ENCODE measurements at places on chromosomes 7 and 10.

DNA sequence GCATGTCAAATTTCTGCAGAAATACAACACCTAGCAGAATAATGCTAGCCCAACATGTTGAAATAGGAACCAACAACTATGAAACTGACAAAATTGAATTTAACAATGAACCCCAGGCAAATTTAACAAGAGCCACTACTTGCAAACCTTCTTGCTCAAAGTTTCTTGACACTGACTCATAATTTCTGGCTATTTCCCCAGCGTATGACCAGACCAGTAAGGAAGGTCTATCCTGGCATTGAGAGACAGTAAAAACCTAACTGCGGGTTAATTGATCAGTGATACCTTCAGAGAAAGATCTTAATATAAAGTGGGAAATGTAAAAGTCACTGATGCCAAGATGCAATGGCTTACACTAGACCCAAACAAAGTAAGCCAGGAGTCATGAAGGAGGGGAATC lies 510.1 kb downstream of the ARL4A start:
- ATAC-seq, result no peak

- no peak for ATAC-seq
Measured at GRCh38 chr7:1535701-1536454, 5.4 kb downstream of the MAFK start.

GRCh38 chr10:110723224-110723891 lies 79.2 kb downstream of the RBM20 start:
- no peak for ATAC-seq

DNA sequence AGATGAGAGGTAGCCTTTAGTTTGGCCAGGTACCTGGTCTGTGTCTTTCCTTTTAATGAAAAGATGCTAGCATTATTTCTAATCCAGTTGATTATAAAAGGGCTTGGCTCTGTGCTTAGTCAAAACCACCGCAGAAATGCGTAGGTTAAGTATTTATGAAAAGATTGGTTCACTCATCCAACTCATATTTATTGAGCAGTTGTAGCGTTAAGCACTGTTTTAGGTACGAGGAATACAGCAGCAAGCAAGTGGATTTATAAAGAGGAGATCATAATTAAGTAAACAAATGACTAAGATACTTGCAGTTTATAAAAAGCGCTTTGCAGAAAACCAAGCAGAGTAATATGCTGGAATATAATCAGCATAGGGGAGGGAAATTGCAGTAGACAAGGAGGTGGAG lies 129.8 kb downstream of the PPP1R17 start:
- ATAC-seq, result no peak

- no peak for ATAC-seq
Measured at GRCh38 chr10:66698069-66698468, 227.8 kb upstream of the LRRTM3 start.

DNA sequence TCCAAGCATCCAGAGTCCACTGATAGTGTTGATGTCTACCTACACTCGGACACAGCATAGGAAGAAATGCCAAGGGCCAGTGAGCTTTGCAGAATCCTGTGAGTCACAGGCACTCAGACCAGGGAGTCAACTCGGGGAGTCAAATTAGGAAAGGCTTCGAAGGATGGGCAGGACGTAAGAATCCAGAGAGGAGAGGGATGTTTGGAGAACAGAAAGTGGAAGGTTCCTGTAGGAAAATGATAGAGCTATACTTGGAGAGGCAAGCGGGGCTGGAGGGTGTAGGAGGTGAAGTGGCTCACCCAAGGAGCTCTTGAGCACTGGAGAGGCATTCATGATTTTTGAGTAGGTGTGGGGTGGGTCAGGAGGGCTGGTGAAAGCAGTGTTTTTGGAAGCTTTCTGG lies 3.0 kb downstream of the ZYX start:
- ATAC-seq, result no peak

- no peak for ATAC-seq
Measured at GRCh38 chr7:155222061-155222460, 75.6 kb upstream of the INSIG1 start.

DNA sequence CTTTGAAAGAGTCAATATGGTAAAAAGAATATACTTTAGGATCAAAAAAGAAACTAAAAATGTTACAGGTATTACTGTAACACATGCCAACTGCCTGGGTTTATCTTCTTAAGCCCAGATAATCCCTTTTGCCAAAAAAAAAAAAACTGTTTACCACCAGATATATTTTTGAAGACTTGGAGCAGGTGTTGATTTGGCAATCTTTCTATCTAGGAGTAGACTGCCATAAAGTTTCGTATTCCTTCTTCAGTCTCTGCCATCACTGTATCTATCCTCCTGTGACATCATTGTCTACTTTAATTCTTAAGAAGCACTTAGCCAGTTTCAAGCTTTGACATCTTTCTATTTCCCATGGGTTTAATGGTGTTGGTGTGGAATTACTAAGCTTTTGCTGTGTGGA lies 161.0 kb downstream of the ST7 start:
- ATAC-seq, result no peak

DNA sequence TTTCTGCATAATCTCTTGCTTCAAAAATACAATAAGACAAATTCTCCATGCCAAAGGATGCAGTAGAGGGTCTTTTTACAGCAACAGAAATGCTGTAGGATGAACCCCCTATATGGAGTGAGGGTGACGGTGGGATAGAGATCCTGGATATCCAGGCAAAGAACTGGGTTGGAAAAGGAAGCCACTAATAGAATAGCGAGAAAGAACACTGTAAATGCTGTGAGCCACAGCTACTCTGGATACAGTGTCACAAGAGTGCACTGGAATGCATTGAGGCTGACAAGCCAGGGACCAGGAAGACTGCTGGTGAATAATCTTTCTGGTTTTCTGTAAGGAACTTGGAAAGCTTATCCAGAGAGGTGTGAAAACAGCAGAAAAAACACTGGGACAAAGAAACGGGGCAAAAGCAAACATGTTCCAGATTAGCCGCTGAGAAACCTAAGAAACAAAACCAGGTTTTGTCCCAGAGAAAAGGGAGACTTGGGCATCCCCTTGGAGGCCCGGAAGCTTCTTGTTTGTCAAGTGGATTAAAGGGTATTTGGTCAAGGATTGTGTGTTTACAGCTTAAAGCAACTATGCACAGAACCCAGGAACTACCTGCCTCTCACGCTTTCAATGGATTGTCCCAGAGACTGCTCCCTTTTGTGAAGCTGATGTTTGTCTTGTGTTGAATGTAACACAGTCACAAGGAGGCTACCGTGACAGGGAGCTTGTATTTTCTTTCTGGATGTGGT lies 6.2 kb upstream of the MSMB start:
- ATAC-seq, result peak; percentile 32

DNA sequence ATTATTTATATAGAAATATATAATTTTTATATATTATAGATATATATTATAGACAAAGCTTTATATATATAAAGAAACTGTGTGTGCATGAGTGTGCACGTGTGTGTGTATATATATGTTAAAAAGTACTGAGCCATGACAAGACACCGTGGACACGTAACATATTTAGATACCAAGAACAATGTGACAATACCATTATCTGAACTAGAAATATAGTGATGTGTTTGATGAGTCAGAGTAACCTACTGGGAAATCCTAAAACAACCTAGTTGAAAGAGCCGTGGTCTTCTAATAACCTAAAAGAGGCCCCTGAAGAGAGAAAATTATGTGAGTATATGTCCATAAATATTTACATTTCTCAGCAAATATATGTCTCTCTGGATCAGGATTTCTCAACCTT lies 50.7 kb upstream of the ITGB8 start:
- ATAC-seq, result no peak

DNA sequence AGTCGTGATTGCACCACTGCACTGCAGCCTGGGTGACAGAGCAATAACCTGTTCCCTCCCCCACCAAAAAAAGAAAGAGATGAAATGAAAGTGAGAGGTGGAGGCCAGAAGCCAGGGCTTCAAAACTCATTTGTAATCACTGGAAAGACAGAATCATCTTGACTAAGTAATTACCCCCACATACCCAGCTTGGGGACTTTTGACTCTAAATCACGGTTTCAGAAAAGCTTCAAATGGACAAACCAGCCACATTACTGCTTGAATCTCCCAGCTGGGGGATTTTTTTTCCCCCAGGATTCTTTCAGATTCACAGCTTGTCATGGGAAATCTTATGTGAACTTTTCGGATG lies 361.0 kb downstream of the FRMD4A start:
- ATAC-seq, result no peak

DNA sequence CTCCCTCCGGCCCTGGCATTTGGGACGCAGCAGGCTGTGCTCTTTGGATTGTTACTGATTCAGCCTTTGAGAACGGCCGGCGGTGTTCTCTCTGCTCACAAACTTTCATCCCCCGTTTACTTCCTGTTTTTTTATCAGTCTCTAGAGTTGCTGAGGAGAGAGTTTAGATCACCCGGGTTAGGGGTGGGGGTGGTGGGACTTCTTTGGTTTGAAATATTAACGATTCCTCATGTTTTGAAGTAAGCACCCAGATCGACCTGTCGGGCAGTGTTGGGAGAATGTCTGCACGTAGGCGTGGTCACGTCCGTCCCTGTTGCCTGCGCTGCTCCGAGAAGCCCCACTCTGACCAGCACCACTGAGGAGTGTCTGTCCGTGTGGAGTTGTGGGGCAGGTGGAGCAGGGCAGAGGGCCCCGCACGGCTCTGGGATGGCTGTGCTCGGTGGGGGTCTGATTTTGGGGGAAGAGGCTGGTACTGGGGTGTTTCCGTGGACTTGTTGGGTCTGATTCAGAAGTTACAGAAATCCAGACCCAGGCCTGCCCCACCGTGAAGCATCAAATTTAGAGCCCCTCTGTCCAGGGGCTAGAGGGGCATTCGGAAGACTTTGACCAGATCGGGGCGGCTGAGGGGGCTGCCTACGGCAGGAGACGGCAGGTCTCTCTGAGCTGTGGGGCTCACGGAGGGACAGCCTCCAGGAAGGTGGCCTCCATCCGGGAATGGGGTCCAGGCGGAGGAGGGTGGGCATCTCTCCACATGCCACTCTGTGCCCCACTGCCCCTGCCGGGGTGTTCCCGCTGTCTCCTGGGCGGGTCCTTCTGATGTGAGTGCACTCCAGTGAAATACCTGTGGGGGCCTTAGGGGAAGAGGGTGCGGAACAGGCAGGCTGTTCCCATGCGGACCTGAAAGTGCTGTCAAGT lies 7.4 kb downstream of the INPP5A start:
- no peak for ATAC-seq

DNA sequence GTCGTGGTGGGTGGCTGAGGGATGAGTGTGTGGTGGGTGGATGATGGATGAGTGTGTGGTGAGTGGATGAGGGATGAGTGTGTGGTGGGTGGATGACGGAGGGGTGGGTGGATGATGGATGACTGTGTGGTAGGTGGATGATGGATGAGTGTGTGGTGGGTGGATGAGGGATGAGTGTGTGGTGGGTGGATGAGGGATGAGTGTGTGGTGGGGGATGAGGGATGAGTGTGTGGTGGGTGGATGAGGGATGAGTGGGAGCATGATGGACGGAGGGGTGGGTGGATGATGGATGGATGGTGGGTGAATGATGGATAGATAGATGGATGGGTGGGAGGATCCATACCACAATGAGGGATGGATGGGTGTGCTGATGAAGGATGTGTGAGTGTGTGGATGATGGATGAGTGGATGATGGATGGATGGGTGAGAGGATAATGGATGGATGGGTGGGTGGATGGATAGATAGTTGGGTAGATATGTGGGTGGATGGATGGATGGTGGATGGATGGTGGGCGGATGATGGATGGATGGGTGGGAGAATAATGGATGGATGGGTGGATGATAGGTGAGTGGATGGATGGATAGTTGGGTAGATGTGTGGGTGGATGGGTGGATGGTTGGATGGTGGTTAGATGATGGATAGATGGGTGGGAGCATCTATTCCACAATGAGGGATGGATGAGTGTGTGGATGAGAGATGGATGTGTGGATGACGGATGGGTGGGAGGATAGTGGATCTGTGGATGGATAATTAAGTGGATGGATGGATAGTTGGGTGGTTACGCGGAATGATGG lies 266.8 kb downstream of the CELF2 start:
- ATAC-seq, result no peak

DNA sequence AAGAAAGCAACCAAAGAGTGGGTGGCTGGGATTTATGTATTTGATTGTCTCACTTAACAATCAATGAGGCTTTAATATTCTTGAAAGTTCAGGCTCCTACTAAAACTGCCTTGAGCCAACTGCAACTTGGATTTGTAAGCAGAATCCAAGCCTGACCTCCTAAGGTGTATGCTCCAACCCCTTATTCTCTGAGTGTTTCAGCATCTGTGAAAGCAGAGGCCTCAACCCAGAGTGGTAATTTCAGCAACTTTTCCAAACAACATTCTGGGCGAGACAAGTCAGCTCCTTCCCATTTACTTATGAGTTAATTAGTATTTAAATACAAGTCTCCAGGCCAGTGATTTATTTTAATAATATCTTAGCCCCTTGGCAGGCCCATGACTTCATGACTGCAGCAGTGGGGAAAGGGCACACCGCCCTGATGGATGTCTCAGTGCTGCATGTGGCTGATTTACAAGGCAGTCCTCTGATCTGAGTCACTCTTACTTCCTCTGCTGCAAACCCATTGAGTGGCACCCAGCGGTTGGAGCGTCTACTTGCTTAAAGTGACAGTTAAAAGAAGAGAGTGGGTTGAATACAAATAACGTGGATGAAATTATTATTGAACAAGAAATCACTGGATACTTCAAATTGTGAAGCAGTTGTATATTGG lies 209.1 kb downstream of the TRIL start:
- peak; percentile 91 for ATAC-seq

Data from SK-N-SH treated with all-trans-retinoic acid at 6 μM for 48 hours (cell line).